Smooth muscle cell of trachea (primary cell): ENCODE measurements at places on chromosomes 6 and 20. TPM values are rescaled to one million over a fixed set of nuclear protein-coding genes. Genes with fewer than 3 reads are reported as not detected.

C6orf132 gene
- total RNA-seq: 0.29 and 0.99 TPM in 2 replicates

GRIK2 gene
- total RNA-seq: 0.58 TPM in 1 of 2 replicates, not detected in the other

RAET1L gene
- not detected in 2 replicates for total RNA-seq

TUBB2B gene
- total RNA-seq: 4.0 and 4.1 TPM in 2 replicates

CST5 gene
- total RNA-seq: not detected in 2 replicates

KIFC1 gene
- 1.8 and 36.2 TPM in 2 replicates for total RNA-seq

CYP39A1 gene
- 1.3 and 1.7 TPM in 2 replicates for total RNA-seq

TEAD3 gene
- total RNA-seq: 12.9 and 13.5 TPM in 2 replicates
